ENCODE measurements at places on chromosomes 16 and 17.

DNA sequence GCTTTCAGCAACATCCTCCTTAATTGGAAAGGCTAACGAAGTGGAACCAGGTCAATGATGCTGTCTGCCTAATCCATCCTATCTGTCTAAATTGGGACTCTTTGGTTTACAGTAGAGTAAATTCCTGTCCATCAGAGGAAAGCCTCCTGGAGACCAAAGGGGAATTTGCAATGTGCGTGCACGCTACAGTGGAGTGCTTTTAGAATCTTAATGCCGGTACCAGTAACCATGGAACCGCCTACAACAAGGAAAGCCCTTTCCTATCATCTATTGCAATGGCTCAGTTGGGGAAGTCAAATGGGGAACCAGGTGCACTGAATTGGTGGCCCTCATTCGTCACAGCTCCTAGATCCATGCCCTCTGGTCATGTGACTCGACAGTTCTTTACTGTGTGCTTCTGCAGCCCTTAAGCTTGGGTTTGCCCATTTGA lies 110.1 kb downstream of the XYLT1 start:
- DNase-seq, result peak; percentile 35

GRCh38 chr16:19601083-19601976 lies 45.8 kb downstream of the VPS35L start:
- no peak for DNase-seq

- DNase-seq, result no peak
These were observed 1293.2 kb upstream of the GOT2 start for GRCh38 chr16:60027351-60027750.

DNA sequence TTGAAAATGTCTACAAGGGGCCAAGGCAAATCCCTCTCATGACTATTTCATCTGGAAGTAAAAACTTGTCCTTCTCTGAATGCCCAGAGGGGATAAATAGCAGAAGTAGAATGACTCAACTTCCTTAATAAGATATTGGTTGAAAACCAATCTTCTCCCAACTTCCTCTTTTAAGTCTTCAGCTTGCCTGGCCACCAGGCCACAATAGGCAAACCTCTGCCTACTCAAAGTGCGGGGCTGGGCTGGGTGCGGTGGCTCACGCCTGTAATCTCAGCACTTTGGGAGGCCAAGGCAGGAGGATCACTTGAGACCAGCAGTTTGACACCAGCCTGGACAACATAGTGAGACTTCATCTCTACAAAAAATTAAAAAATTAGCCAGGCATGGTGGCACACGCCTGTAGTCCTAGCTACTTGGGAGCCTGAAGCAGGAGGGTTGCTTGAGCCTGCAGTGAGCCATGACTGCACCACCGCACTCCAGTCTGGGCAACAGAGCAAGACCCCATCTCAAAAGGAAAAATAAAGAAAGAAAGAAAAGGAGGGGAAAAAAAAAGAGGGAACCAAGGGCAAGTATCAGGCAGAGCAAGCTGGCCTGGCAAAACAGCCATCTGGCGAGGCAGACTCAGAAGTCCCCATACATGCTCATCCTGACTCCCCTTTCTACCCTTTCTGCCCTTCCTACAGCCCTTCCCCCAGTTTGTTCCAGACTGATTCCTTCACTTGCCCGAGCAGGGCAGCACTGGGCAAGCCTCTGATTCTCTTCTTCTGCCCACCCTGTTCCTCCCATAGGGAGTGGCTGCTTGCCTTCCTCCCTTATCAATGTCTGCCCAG lies 20.6 kb downstream of the MAP3K14 start:
- DNase-seq, result no peak

- DNase-seq, result no peak
These were observed 178.1 kb upstream of the TOX3 start for GRCh38 chr16:52725043-52725442.

GRCh38 chr16:57577691-57578224 lies 35.3 kb downstream of the ADGRG5 start:
- no peak for DNase-seq

DNA sequence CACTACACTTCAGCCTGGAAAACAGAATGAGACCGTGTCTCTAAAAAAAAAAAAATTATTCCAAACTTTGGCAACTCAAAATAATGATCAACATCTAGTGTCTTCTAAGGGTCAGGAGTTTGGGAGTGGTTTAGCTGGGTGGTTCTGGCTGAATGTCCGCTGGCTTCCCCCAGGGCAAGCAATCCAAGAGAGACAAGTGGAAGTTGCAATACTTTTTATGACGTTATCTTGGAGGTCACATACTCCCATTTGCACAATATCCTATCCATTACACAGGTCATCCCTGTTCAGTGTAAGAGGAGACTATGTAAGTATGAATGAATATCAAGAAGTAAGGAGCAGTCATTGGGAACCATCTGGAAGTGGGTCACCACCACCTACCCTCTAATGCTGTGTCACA lies 15.2 kb upstream of the CLEC3A start:
- no peak for DNase-seq

GRCh38 chr17:4548061-4548461 lies 7.1 kb downstream of the MYBBP1A start:
- DNase-seq, result peak; percentile 76

- no peak for DNase-seq
These were observed 495.4 kb downstream of the TOX3 start for GRCh38 chr16:52051414-52052172.

DNA sequence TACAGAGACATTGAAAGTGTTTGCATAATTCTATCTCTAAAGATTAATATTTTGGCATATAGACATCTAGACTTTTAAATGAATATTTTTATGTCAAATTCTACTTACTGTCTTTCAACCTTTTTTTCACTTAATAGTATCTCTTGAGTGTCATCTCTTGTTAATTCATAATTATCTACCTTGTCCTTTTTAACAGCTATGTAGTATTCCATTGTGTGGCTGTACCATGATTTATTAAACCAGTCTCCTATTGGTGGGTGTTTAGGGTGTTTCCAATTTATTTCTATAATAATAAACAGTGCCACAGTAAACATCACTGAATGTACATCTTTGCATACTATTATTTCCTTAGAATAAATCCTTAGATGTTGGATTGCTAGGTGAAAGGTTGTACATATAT lies 16.3 kb upstream of the RNF222 start:
- no peak for DNase-seq

DNA sequence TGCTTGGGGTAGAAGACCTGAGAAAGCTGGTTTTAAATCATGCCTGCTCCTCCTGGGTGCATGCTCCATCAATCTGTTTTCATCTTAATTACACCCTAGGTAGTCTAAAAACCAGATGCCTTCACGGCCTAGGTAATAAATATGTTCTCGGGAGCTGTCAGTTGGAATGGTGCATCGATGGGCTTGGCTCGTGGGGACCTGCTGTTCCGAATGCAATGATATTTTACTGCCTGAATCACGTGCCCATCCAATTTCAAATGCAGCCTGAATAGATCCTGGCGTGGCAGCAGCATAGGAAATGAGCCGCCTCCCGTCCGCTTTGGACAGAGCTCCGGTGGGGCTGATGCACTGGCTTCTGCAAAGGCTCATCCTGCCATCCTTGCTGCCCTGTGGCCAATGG lies 18.8 kb upstream of the FAAP100 start:
- no peak for DNase-seq

GRCh38 chr17:8887834-8888703 lies 20.6 kb upstream of the PIK3R6 start:
- DNase-seq, result no peak

- DNase-seq, result no peak
These were observed 4.5 kb downstream of the RANBP10 start for GRCh38 chr16:67801883-67802282.

GRCh38 chr16:49464093-49464492 lies 90.5 kb downstream of the C16orf78 start:
- no peak for DNase-seq

DNA sequence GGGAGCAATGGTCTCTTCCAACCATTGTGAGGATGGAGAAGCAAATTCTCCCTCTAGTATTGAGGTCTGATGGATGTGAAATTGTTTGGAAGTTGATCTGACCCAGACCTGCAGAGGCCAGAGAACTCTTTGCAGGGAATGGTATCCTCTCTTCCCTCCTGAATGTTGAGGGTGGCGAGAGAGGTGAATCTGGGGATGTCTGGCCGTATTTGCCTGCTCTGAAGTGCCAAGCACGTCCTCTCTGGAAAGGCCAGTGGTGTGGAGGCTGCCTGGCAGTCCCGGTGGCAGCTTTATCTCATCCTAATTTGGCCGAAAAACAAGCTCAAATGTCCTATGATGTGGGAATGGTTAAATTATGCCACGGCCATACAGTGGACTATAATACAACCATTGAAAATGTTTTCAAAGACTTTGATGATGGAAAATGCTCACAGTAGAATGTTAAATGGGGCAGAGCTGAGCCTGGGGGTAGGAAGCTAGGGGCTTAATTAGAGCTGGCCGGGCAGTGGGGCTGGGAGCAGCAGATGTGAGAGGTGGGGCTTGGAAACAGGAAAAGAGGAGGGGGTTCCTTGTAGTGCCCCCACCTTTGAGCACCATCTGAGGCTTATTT lies 30.8 kb downstream of the WSCD1 start:
- DNase-seq, result peak; percentile 19
